ENCODE measurements at places on chromosomes 16 and 17.

DNA sequence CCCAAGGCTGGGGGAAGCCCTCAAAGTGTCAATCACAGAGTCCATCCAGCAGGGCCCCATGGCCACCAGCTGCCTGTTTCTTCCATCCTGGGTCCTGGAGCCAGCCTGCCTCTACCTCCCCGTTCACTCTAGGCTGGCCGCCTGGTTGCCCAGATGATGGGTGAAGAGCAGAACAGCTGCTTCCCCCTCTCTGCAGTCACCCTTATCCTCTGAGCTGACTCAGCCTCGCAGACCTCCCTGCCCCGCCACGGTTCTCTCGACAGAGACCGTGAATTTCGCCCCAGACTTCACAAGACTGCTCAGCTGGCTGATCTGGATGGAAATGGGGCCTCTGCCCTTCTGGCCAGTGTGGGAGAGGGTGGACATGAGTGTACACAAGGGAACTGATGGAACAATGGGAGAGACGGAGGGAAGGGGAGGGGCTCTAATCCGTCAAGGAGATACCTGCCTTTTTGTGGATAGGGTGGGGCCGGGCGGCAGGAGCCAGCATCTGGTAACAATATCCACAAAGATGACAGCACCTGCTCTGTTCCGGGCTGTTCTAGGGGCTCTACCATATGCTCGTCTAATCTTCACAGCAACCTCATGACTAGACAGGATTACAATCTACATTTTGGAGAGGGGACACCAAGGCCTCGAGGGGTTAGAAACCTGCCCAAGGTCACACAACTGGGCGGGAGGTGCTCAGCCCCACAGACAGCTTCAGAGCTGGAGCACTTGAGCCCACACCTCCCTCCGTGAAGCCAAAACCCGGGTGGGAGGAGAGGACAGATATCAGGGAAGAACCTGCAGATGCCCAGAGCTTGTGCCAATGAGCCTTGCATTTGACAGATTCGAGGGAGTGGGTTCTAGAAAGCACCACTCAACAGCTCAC, 136.0 kb downstream of the SDK2 start:
- no peak for DNase-seq

- DNase-seq: no peak
Observed at GRCh38 chr17:34302636-34303035, 16.6 kb upstream of the CCL8 start.

DNA sequence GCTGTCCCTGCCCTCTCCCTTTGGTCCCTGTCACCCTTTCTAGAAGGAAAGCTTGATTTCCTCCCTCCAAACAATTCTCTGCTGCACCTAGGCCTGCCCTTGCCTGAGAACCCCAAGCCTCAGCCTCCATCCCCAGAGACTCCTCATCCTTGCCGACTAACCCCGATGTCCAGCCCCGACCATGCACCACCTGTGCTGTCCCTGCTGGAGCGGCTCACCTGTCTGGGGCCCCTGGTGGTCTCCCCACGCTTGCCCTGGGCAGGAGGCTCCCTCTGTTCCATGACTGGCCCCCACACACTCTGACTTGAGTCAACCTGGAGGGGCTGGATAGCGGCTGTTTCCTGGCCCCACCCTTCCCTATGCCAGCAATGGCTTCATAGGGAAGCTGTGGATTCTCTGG, 12.0 kb upstream of the SRRM2 start:
- no peak for DNase-seq

DNA sequence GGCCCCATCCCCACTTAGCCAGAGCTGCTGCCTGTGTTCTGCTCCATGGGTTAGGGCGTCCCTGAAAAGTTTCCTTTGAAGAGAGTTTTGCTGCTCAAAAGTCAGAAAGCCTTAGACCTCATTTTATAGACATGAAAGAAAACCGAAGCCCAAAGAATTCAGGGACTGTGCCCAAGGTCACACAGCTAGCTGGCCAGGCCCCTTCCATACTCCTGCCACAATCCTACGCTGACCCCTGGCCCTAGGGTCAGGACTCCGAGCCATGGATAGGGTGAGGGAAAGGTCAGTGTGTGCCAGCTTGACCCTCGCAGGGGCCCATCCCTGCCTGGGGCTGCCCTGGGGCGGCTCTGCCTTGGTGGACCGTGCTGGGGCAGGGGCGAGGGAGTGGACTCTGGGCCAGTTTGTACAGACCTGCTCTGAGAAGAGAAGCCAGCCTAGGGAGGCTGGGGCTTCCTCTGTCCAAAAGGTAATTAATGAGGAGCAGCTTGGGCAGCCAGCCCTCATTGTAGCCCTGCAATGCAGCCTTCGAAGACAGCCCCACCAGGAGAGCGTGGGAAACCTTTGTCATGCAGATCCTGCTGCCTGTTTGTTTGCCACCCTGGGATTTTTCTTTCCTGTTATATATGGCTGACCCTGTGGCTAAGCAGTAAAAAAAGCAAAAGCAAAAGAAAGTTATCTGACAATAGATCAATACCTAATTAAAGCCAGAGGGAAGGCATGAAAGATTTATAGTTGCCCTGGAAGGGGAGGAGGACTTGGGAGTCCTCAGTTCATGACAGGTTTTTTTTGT, 37.4 kb downstream of the RHBDL3 start:
- no peak for DNase-seq

DNA sequence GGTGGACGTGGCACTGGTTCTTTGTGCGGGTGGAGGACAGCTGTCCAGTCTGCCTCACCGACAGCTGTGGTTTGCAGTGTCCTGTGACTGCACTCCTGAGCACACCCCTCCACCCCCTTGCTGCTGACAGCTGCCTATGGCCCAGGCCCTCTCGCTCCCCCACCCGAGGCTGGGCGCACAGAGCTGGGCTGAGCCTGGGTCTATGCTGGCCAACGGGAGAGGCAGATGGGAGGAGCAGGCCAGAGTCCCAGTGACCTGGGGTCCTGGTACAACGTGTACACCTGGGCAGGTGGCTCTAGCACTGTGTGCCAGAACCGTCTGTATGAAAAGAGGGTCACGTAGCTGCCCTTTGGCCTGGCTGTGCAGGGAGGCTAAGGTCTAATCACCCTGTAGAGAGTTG, 30.5 kb downstream of the BAIAP2 start:
- no peak for DNase-seq

DNA sequence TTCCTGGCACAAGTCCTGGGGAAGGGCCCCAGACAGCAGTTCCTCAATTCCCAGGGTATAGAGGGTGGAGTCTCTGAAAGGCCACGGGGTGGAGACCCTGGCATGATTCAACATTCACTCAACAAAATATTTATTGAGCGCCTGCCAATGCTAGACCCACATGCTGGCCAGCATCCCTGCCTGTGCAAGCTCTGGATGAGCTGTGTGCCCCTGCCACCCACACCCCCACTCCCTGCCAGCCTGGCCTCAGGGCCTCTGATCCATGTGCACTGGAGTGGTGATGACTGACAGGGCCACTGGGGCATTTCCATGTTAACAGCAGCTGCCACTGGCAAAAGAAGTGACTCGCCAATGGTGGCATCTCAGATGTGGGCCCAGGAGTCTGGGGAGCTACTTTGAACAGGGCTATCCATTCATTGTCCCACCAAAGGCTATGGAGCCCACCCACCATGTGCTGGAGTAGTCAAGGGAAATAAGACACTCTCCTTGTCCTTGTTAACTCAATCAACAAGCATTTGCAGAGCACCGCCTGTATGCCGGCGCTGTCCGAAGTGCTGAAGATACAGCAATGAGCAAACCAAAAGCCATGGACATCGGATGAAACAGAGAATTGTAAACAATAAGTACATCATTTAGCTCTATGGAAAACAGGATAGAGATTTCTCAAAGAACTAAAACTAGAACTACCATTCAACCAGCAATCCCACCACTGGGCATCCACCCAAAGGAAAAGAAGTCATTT, 3.0 kb upstream of the PRSS22 start:
- no peak for DNase-seq

DNA sequence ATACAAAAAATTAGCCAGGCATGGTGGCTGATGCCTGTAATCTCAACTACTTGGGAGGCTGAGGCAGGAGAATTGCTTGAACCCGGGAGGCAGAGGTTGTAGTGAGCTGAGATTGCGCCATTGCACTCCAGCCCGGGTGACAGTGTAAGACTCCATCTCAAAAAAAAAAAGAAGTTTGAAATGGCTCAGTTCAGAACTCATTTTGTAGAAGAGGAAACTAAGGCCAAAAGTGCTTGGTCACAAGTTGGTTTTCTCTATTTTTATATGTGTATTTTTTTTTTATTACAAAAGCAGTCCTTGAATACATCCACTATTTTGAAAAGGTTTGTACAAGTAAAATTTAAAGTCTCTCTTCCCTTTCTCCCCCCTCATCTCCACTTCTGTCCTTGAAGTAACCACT, 5.5 kb downstream of the TAC4 start:
- no peak for DNase-seq

GRCh38 chr16:683396-684070, 601 bp downstream of the JMJD8 start:
- DNase-seq: no peak

DNA sequence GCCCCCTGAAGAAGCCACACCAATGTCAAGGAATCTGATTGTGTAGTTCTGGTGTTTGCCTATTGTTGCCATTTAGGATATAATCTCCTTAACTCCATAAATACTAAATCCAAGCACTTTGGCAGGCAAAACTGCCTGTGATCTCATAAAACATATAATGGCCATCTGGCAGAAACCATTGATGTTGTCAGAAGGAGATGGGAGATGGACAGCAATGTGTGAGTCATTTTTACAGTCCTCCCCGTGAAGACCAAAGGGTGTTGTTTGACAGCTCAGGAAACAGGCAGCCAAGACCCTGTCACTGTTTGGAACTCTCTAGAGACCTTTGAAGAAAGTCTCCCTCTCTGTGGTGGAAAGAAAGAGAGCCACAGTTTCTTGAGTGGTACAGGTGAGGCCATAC, 454.1 kb downstream of the HS3ST3B1 start:
- peak; percentile 27 for DNase-seq

DNA sequence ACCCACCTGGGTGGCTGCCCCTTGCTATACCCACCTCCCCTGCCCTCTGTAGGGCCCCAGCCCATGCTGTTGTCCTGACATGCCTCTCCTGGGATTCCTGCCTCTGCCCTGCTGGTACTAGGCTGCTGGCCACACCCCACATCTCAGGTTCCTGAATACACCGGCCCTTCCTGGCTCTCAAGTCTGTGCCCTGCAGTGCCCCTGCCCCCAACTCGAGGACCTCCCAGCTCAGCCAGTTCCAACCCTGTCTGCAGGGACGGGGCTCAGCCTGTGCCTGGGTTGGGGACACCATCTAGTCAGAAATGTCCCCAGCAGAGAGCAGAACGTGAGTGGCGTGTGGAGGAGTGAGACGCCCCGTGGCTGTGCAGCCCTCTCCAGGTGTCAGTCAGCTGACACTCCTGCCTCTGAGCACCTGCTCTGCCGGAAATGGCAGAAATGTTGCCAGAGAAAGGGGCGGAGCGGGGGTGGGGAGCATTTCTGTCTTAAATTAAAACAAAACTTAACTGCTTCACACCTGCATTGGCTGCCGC, 28.7 kb downstream of the ACSF3 start:
- DNase-seq: no peak

- no peak for DNase-seq
Observed at GRCh38 chr16:50960517-50961202, 190.4 kb downstream of the SALL1 start.

DNA sequence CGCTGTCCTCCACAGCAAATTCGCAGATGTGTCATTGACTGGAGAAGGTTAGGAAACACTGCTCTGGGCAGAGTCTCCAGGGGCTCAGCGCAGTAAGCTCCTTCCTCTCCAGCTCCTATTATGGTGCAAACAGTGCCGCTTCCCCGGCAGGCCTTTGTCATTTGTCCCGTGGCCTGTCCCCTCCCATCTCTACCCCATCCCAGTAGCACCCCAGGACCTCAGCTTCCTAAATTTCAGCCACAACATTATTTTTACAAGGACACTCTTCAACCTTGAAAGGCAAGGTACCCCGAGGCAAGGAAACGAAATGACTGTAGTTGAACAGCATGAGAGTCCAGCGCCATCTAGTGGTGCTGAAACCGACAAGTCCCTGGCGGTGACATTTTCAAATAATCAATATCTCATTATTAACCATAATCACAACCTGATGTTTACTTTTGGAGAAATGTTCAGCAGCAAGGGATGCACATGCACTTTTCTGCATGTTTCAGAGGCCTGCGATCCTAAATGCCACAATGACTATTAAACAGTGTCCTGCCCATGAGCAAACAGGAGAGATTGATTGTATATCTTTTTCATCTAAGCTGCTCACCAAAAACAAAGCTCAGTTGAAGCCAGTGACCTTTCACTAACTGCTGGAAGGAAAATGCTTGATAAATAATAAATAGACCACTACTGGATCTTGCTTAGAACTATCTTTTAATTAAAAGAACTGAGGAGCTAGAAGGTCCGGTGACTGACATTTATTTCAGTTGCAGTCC, 16.5 kb downstream of the MRPS23 start:
- DNase-seq: peak; percentile 43

DNA sequence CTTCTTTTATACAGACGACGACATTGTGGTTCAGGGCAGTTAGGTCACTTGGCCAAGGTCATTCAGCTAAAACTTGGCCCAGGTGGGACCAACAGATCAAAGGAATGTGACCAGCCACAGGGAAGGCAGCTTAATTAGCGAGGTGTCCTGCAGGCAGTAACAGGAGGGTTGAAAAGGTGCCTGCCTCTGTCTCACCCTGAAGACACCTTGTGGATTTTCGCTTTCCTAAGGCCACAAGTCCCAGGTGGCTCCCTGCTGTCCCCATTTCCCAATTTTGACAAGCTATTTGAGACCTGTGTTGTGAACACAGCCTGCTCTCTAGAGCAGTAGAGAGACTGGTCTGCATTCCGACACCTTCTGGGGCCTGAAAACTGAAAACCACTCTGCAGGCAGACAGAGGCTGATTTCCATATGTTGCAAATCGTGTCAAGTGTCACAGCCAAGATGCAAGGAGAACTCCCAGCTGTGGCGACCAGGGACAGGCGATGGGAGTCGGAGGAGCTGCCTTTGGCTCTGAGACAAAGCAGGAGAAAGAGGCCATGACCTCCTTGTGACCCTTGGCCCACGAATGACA, 593.1 kb upstream of the CDH5 start:
- DNase-seq: no peak

- no peak for DNase-seq
Observed at GRCh38 chr16:70548936-70549335, 25.3 kb downstream of the SF3B3 start.
